Omental fat pad (tissue), 4 donors: ENCODE measurements at places on chromosomes 5 and 9. TPM values are rescaled to one million over a fixed set of nuclear protein-coding genes. Genes with fewer than 3 reads are reported as not detected.

DNA sequence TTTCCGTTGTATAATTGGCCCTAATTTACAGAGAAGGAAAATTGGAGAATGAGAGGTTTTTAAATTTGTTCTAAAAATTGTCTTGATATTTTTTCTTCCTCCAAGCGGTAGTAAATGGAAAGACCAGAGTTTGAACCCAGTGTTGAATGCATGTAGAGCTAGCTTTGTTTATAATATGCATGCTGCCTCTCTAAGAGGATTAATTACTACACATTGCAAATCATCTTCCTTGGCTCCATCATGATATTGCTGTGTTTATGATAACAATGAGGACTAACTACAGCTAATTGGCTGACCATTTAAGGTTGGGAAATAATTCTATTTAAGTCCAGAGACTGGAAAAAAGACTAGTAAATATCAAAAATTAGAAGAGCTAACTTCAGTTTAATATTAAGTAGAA, 338.5 kb downstream of the PLK2 start:
- no peak for DNase-seq

DNA sequence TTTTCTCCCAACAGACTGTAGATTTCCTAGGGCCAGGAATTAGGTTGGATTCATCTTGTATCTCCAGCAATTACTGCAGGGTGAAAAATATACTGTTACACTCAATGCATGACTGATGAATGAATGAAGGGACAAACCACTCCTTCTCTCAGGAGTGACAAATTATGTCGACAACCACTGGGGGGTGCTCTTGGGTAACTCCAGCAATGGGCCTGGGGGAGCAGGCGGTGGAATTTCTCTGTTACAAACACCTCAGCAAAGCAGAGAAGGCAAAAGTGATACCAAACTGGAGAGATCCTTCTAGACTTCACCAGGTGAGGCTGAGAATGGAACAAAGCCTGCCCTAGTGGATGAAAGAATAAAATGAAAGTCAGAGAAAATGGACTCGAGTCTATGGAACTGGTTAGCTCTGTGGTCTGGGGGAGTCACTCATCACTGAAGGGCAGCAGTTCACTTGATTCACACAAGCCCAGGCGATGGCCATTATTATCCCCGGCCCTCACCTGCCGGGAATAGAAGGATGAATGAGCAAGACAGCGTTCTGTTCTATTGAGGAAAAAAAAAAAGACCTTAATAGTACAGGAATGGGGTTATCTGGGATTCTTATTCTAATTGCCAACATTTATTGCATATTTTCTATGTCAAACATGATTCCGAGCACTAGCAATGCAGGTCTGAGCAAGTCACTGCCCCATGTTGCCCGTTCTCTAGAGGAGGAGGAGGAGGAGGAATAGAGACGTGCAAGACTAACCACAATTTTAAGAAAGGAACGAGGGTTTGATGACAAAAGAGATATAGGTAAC, 341.1 kb downstream of the ASTN2 start:
- DNase-seq: no peak

GRCh38 chr9:34992376-34992951, 2.9 kb downstream of the DNAJB5 start:
- DNase-seq: peak; percentile 62

GRCh38 chr9:16884952-16885513, 14.6 kb upstream of the BNC2 start:
- no peak for DNase-seq

- no peak for DNase-seq
These were observed 1.3 kb downstream of the SH3RF2 start for GRCh38 chr5:145937432-145938250.

GRCh38 chr9:126516936-126517832, 96.5 kb upstream of the LMX1B start:
- peak; percentile 42 for DNase-seq

- DNase-seq: no peak
These were observed 34.5 kb upstream of the GLIS3 start for GRCh38 chr9:4334410-4334813.

GRCh38 chr9:14170392-14170931, 143.5 kb downstream of the NFIB start:
- no peak for DNase-seq

- no peak for DNase-seq
These were observed 439.9 kb upstream of the KLF4 start for GRCh38 chr9:107929443-107929842.

GRCh38 chr5:87151547-87151946, 116.1 kb upstream of the RASA1 start:
- DNase-seq: no peak

GRCh38 chr9:133951265-133951664, 40.9 kb downstream of the VAV2 start:
- DNase-seq: no peak

DNA sequence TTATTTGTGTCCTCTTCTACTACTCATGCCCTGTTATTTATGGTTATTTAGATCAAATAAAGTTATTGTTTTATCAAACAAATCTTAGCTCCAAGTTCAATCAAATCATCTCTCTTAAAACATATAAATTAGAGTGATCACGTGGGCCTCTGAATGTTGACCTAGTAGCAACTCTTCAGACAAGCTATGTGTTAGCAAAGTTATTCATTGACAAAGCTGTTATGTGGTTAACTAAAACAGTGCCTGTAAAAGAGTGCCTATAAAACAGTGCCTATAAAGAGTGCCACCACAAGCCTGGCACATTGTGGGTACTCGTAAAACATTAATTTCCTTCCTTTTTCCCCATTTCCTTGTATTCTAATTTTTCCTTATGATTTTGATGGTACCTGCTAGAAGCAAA, 421.9 kb downstream of the HCN1 start:
- DNase-seq: no peak

DNA sequence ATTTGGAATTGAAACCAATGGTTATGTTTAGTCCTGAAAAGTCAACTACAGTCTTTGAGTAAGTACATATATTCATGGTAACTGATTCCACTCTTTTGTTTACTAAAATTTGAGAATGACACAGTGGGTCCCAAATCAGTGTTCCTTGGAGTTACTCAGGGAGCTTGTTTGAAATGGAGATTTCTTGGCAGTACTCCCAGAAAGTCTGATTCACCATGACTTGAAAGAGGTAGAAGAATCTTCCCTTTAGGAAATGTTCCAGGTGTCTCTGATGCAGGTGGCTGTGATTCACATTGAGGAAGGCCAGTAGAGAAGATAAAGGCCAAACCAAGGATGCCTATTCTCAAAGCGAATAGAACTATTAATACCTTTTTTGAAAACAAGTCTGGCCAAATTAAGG, 1078.3 kb downstream of the CDH12 start:
- DNase-seq: no peak

FAM240B gene
- total RNA-seq: not detected

PAEP gene
- total RNA-seq: not detected

RNF180 gene
- total RNA-seq: 9.8 TPM

COL5A1 gene
- total RNA-seq: 25.1 TPM
